ENCODE measurements at places on chromosomes 2 and 18.

DNA sequence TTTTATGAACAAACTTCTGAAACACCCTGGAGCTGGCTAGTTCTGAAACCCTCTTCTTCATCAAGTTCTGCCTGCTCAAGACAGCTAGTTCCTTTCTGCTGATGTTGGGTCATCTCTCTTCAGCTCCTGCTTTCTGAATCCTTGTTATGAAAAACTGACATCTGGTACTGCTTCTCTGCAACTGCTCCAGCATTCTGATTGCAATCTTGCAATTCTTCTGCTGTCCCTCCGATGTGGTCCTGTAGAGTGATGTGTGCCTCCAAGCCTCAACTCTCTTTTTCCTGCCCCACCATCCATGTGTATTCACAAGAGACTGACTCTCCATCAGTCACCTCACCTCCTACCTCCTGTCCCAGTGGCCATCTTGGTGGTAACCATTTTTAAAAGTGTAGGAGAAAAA is 21.8 kb downstream of the COL6A3 start:
- DNase-seq, result no peak

GRCh38 chr2:188314314-188315054 is 22.8 kb downstream of the GULP1 start:
- DNase-seq, result no peak

DNA sequence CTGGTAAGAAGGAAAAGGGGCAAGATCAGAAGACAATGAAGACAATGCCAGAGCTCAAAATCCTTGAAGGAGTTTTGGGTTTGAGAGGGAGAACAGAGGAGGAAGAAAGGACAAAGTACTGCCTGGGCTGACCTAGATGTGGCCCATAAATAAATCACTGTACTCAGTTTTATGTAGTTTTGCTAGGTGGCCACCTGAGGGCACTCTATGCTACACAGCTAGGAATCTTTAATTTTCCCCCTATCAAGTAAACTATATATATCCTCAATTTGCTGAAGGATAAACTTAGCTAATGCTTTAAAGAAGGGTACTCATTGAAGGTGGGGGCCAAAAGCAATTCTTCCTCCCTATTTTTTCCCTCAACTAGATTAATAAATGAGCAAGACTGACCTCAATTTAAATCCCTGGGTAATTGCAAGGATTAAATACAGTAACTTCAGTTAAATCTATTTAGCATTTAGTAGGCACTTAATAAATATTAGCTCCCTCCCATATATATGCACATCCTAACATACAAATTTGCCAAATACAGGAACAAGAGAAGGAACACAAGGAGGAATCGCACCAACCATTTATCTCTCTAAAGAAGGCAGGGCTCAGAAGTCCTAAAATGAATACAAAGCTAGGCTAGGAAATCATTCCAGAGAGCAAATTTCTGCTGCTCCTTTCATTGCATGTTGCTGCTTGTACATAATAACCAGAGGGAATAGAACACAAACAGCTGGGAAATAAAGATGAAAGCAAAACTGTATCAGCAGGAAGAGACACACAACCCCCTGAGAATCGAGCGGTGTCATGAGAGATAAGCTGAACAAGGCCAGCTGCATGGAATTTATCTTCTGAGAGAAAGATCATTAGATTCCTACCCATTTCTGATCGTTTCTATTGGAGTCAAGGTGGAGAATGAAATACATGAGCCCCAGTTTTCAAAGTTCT is 540.1 kb downstream of the NRXN1 start:
- DNase-seq, result no peak

DNA sequence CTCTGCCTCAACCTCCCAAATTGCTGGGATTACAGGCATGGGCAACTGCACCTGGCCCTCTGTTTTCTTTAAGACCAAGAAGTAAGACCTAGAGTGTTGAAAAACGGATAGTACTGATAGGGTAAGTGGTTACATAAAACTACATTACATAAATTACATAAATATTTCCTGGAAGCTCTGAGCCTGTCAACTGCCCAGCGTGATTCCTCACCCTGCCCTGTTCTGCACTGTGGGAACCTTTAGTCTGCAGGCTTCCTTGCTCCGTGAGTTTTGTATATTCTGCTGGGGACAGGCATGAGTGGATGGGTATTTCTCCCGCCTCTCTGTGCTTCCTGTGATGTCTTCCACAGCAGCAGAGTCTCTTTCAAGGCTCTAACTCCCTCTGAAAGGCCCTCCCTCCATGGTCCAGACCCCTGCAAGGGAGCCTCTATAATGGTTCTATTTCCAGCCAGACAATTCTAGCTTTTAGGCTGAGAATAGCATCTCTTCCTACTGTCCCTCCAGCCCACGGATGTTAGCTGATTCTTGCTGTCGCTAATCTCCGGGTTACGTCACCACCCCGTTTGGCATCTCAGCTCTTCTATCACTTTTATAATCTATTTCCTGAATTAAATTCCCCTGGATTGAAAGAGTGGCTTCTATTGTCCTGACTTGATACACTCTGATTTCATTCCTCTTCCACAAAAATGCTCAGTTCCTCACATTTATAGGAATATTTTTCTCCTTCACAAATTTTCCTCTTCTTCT is 49.5 kb upstream of the PLEKHM3 start:
- no peak for DNase-seq

DNA sequence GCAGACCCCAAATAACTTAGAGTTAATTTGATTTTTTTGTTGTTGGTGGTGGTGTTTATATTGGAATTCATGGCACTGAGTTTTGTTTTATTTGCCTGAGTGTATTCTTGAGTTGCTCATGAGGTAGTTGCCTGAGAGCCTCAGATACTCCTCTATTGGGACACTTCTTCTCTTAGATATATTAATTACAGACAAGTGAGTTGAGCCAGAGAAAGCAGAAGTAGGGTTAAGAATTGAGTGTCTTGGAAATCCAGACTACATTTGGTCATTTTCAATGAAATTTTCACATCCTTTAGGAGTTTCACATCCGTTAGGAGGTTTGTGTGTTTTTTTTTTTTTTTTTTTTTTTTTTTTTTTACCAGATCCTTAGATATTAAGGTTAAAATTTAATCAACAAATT is 29.0 kb downstream of the FMNL2 start:
- no peak for DNase-seq

DNA sequence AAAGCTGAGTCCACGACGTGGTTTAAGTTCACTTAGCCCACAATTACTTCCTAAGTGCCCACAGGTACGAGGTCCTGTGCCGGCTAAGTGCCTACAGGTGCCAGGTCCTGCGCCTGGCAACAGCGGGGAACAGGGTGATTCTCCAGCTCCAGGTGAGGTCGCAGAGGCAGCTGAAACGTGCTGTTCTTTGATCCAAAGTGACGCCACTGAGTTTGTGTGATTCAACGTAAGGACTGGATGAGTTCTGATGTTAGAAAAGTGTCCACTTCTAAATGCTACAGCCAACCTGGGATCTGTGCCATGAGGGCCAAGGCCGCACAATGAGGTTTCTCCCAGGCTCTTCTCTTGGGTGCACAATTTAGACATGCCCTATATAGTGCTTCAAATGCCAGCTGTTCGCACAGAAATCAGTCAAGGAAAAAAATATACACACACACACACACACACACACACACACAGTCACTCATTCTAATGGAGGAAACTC is 57.5 kb downstream of the NDUFA10 start:
- no peak for DNase-seq

- DNase-seq, result no peak
Measured at GRCh38 chr2:161947406-161947805, 126.6 kb downstream of the DPP4 start.

GRCh38 chr2:121263996-121264715 is 20.8 kb downstream of the TFCP2L1 start:
- no peak for DNase-seq
